ENCODE measurements at places on chromosomes 2 and 18. TPM values are rescaled to one million over a fixed set of nuclear protein-coding genes. Genes with fewer than 3 reads are reported as not detected.

- DNase-seq: no peak
Observed at GRCh38 chr2:26526105-26526504, 48.2 kb upstream of the OTOF start.

GRCh38 chr2:134505446-134505845, 213.4 kb downstream of the TMEM163 start:
- DNase-seq: no peak

- no peak for DNase-seq
Observed at GRCh38 chr2:174682007-174682577, 82.2 kb downstream of the CHRNA1 start.

GRCh38 chr2:121039679-121040078, 245.3 kb downstream of the TFCP2L1 start:
- no peak for DNase-seq

DNA sequence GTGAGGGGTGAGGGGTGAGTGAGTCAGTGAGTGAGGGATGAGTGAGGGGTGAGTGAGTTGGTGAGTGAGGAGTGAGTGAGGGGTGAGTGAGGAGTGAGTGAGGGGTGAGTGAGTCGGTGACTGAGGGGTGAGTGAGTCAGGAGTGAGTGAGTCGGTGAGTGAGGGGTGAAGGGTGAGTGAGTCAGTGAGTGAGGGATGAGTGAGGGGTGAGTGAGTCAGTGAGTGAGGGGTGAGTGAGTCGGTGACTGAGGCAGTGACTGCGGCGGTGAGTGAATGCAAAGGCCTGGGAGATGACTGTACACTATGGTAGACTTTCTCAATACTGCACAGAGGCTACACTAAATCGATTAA, 16.6 kb downstream of the THAP4 start:
- DNase-seq: no peak

Gene TSN
- total RNA-seq: 53.3 TPM

DNA sequence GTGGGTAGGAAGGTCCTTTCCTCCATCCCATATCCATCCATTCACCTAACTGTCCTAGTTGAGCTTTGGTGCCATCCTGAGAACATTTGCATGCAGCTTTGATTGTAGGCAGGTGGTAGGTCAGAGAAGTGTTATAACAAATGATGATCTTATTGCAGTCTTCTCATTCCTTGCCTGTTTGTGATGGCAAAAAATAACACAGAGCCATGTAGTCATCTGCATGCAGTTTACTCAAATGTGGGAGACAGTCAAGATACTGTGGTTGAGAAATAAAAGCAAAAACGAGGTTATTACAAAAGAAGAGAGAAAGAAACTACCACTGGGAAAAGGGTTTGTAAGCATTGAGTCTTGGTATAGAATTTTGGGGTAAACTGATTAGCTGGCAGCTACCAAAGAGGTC, 66.3 kb downstream of the AOX1 start:
- no peak for DNase-seq

- no peak for DNase-seq
Observed at GRCh38 chr2:114237331-114237730, 205.1 kb upstream of the DPP10 start.

DNA sequence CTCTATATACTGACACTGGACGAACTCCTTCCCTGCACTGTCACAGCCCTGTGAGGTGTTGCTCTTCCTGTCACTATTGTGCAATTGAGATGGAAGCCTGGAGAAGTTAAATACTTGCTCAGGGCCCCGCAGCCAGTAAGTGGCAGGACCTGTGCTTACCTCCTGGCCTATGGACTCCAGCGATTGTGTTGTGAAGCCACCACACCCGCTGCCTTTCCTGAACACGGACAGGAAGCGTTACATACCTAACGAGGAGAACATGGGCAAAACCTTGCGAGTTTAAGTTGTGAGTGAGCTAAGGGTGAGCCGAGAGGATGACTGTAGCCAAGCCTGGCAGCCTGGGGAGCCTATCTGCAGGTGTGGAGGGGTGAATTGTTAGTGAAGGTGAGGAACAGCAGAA, 26.1 kb downstream of the RAB31 start:
- no peak for DNase-seq

GRCh38 chr2:133941666-133942065, 312.2 kb upstream of the MGAT5 start:
- DNase-seq: no peak

GRCh38 chr2:187408926-187409325, 39.1 kb downstream of the CALCRL start:
- no peak for DNase-seq

GRCh38 chr18:34153711-34154110, 71.0 kb downstream of the NOL4 start:
- DNase-seq: no peak

Gene ARHGAP28
- total RNA-seq: 16.5 TPM

DNA sequence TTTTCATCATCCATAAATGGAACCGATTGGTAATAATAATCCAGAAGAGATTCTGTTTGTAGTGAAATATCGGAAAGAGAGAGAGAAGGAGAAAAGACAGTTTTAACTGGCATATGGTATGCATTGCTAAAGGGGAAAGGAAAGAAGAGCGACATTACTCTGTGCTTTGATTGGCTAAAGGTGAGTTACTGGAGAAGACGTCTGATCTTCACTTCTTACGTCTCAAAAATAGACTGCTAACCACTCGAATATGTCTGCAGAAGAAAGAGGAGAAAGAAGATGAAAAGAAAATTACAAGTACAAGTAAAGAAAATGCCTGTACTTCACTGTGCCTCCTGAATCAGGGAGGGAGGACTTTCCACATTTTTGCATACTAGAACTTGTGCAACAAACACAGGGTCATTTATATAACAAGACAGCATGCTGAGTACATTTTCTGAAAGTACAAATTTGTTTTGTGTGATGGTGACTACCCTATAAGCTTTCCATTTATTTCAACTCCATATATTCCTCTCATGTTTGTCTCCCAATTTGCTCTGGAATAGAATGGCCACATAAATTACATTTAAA, 787.2 kb downstream of the RNF144A start:
- DNase-seq: no peak

GRCh38 chr2:123648016-123648415, 377.1 kb upstream of the CNTNAP5 start:
- DNase-seq: no peak

DNA sequence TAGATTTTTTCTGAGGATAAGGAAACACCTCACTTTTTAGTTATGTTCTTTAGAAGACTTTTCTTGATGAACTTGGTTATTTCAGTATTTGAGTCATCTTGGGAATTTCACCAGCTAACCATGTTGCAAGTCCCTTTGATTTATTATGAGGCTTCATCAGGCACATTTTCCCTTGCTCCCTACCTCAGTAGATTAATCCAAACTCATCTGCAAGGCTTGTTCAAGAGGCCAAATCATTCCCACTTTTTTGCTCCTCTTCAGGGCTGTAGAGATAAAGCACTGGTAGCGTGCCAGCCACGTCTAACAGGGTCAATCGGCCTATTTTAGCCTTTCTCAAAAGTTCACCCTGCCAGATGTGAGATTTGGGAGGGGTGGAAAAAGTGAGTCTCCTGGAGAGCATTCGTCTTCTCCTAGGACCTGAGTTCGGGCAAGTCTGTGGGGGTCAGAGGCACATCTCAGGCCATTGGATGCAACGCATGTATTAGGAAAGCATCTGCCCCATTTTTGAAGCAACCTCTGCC, 120.3 kb downstream of the RDH14 start:
- DNase-seq: no peak

Gene HAAO
- total RNA-seq: not detected

DNA sequence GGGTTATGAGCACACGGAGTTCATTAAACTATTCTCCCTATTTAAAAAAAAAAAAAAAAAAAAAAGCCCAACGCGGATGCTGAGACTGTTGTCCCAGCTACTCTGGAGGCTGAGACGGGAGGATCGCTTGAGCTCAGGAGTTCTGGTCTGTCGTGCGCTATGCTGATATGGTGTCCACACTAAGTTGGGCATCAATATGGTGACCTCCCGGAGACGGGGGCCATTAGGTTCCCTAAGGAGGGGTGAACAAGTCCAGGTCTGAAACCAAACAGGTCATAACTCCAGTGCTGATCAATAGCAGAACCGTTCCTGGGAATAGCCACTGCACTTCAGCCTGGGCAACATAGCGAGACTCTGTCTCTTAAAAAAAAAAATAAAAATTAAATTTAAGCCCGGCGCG, 12.9 kb upstream of the ANKRD53 start:
- no peak for DNase-seq

GRCh38 chr2:236823041-236823629, 253.5 kb downstream of the ACKR3 start:
- no peak for DNase-seq

Gene EVA1A
- total RNA-seq: 114 TPM

DNA sequence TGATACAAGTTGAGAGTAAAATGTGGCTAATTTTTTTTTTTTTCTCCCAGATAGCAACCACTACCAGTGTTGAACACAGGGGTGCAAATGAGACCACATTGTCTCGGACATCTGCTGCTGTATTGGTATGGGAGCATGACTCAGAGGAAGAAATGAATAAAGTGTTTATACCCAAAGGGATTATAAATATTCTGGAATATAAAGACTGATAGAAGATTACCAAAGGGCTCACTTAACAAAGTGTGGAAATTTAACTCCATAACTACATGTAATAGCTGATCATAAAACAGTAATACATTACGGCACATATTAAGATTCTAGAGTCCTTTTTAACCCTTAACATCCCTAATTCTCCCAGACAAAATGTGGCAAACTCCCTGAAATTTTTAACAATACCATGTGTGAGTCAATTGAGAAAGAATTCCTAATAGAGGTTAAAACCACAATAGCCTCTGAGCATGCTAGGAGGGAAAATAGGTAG, 1023.0 kb upstream of the ACVR2A start:
- DNase-seq: peak; percentile 65

Gene KYNU
- under 0.01 TPM for total RNA-seq

- no peak for DNase-seq
Observed at GRCh38 chr2:120245520-120246332, 6.9 kb upstream of the RALB start.

GRCh38 chr2:97742381-97742847, 29.0 kb downstream of the ZAP70 start:
- no peak for DNase-seq

Gene CAPN13
- not detected for total RNA-seq

DNA sequence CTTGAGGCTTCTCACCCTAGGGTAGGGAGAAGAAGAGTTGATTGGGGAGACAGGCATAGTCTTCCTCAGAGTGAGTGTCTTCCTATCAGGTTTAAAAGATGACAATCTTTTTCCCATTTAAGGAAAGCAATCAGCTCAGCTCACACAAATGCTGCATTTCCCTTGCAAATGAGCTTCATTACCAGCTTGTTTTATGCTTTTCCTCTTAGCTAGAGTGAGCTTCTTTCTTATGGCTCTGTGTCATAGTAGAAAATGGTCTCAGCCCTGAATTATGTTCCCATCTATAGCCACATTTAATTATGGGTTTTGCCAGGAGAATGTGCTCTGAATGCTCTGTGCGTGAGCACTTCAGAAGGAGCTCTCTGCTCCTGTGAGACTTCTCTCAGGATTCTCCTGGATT, 112.8 kb upstream of the NCK2 start:
- no peak for DNase-seq

GRCh38 chr2:220969348-220969747, 602.8 kb downstream of the EPHA4 start:
- no peak for DNase-seq

DNA sequence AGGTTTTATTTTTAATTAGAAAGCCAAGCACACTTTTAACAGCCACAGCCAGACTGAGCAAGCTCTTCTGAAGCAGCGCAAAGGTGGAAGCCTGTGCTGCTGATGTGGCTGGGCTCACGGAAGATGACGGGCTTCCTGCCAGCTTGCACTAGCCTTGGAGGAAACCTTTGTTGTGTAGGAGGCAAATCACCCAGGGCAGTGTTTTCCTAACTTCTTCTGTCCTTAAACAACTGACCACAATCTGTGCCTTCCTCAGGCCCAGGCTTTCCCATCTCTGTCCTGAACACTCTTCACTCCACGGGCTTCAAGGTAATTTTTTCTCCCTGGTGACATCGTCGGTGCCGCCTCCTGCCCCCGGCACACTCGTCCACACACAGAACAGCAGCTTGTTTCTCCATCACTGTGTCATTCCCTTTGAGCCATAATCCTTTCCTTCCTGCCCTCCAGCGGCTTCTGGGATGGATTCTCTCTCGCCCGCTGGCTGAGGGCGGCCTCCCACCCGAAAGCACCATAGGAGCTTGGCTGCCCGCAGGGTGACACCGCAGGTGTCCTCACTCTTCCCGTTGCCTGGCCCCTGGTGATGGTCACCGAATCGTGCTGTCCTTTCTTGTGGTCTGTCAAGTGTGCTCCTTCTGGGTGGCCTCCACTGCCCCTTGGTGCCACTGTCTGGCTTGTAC, 31.1 kb upstream of the INHBB start:
- no peak for DNase-seq

DNA sequence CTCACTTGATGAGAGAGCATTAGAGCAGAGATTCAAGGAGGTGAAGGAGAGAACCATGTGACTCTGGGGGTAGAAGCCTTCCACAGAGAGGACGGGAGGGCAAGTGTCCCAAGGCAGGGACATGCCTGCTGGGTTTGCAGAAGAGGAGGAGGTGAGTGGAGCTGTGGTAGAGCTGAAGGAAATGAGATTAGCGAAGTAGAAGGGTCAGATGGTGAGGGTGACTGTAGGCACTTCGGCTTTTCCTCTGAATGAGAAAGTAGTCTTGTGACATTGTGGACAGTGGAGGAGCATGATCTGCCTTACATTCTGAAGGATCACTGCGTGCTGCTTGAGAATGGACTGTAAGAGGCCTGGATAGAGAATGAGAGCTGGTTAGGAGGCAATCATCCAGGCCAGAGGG, 126.0 kb downstream of the NXPH2 start:
- DNase-seq: no peak

DNA sequence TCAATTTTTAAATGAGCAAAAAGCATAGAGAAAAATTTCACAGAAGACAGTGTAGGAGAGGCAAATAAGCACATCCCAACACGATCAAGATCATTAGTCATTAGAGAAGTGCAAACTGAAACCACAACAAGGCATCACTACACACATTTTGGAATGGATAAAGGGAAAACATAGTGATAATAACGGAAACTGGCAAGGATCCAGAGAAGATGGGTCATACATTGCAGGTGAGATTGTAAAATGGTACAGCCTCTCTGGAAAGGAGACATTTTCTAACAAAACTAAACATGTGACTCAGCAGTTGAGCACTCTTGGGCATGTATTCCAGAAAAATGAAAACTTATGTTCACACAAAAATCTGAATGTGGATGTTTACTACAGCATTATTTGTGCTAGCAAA, 98.3 kb upstream of the TMEM17 start:
- no peak for DNase-seq

- DNase-seq: no peak
Observed at GRCh38 chr18:55268628-55269275, 309.5 kb upstream of the CCDC68 start.

GRCh38 chr2:238141541-238142318, 3.3 kb downstream of the KLHL30 start:
- no peak for DNase-seq

Gene CFC1
- total RNA-seq: not detected
